ENCODE measurements at places on chromosomes 5 and 9. TPM values are rescaled to one million over a fixed set of nuclear protein-coding genes. Genes with fewer than 3 reads are reported as not detected.

Gene LHX2
- not detected for total RNA-seq

GRCh38 chr5:850511-851006, at the start of gene ZDHHC11:
Gene ZDHHC11 (minus strand): TSS chr5:850986. CDS start chr5:850602, 384 bp downstream.
- peak; percentile 73 for DNase-seq

DNA sequence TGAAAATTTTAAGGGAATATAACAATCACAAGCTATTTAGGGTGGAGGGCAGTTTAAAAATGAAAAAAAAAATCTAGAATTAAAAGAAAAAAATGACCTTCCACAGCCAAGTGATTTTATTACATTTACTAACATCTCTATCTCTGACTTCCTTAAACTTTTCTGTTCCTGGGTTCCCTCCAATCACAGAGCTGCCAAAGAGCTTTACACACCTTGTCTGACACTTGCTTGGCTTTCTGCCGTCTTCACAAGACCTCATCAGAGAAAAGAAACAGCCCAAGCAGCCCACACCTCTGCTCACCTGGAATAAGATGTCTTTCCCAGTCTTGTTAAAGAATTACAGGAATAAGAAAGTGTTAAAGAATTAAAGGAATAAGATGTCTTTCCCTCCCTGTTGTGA, 38.9 kb downstream of the PSMB7 start:
- no peak for DNase-seq

GRCh38 chr5:36880761-36881160, 4.2 kb downstream of the NIPBL start:
- no peak for DNase-seq

Gene ZCCHC9
- total RNA-seq: 8.9 TPM

Gene FBXO10
- total RNA-seq: 6.7 TPM

GRCh38 chr5:173020154-173020581, 36.0 kb upstream of the CREBRF start:
- no peak for DNase-seq

- no peak for DNase-seq
Observed at GRCh38 chr5:141945511-141946051, 12.4 kb downstream of the PCDH12 start.

DNA sequence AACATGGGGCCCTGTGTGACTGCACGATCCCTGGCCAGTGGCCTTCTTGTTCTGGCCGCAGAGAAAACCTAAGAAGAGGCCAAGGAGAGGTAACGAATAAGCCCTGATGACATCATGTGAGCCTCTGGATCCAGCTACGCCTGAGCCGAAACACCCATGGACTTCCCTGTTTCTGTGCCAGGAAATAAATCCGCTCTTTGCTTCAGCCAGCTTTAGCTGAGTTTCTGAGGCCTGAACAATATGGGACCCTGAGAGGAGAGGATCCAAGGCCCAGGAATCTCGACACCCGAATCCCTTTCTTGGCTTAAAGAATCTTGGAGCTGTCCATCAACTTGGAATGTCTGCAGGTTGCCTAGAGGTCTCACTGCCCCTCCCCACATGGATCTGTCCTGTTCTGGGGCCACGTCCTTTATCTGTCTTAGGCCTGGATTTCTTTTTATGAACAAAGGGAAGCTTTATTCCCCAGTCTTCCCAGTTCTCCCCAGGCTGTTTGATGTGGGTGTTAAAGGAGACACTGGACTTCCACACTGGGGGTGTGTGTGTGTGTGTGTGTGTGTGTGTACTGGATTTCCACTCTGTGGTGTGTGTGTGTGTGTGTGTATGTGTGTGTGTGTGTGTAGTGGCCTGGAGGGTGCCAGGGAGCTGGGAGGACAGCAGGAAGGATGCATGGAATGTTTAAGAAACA, 13.7 kb downstream of the IER5L start:
- no peak for DNase-seq

- no peak for DNase-seq
Observed at GRCh38 chr9:130137641-130138081, 34.5 kb upstream of the NCS1 start.

- DNase-seq: no peak
Observed at GRCh38 chr9:121634329-121635261, 16.8 kb upstream of the DAB2IP start.

DNA sequence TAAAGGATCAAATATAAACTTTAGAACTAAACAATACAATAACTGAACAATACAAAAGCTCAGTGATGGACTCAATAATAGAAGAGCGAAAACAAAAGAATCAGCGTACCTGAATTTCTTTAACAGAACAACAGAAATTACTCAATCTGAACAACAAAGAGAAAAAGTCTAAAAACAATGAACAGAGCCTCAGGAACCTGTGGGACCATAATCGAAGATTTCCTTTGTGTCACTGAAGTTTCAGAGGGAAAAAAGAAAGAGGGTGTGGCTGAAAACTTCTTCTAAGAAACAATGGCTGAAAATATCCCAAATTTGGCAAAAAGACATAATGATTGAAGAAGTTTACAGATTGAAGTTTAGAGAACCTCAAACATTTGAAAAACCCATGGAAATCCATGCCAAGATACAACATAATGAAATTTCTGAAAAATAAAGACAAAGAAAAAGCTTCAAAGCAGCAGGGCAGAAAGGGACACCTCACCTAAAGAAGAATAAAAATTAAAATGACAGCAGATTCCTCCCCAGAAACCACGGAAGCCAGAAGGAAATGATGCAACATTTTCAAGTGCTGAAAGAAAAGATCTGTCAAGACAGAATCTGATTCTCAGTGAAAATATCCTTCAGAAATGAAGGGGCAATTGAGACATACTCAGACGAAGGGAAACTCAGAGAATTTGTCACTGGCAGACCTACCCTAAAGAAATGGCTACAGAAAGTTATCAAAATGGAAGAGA, 288.8 kb downstream of the ARL15 start:
- DNase-seq: no peak

GRCh38 chr5:31471040-31471439, 60.9 kb downstream of the DROSHA start:
- no peak for DNase-seq

- DNase-seq: no peak
Observed at GRCh38 chr5:148774313-148774712, 52.1 kb upstream of the ADRB2 start.

Gene FST
- 2.0 TPM for total RNA-seq

DNA sequence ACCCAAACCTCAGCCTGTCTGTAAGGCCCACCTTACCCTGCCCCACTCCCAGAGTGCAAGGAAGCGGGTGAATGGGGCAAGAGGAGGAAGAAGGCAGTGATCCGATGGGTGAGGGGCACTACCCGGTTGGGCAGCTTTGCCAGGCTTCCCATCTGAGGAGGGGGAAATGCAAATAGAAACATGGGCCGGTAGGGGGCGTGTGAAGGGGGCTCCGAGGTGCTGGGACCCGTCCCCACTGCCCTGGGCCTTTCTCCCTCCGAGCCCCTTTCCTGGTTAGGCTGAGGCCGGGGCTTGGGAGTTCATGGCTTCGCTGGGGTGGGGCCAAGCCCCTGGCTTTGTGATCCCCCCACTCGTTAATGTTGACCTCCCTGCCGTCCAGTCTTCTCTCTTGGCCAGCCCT, 23.6 kb upstream of the MYORG start:
- no peak for DNase-seq

Gene SPATA31A3
- not detected for total RNA-seq

- no peak for DNase-seq
Observed at GRCh38 chr9:24036459-24036858, 210.4 kb upstream of the ELAVL2 start.

DNA sequence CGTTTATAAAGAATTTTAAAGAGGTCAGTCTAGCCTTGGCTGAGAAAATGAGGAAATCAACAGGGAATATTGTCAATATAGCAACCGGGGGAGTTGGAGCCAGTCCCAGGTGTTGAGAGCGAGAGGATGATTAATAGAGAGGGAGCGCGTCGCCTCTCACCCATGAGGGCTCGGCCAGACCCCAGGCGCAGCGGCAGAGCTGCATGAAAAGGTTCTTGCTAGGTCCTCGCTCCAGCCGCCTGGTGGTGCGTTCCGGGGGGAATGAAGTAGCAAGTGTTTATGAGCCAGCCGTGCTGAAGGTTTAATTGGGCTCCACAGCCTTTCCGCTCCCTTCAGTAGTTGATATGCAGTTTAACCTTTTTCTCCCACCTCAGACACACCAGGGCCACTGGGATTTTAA, 167.3 kb upstream of the IRX1 start:
- DNase-seq: no peak

DNA sequence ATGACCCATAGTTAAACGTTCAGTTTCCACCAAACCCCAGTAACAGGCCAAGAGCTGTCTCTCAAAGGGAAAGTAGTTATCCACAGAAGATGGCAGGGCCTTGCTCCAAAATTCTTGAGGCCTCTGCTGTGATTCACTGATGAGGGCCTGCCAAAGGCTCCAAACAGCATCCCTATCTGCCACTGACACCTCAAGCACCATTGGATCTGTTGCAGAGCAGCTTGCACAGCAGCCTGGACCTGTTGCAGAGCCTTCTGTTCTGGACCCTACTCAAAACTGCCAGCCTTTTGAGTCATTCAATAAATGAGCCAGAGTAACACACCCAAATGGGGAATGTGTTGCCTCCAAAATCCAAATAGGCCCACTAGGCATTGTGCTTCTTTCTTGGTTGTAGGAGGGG, 741.5 kb upstream of the RGMB start:
- DNase-seq: no peak

GRCh38 chr5:78750281-78750680, 101.7 kb upstream of the LHFPL2 start:
- DNase-seq: no peak

DNA sequence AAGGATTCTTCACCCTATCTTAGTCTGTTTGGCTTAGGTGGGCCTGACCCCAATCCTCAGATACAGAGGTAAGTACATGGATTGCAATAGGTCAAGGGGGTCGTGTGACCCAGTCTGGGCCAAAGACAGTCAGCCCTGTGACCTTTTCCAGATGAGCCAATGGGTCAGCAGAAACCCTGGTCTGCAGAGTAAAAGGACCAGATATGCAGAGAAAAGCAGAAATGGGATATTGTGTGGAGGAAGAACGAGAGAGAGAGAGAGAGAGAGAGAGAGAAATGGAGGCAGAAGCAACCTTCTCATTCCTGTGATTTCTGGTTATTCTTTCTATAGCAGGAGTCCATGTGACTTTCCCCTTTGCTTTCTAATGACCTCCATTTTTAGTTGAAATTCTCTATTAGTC, 40.4 kb upstream of the CRB2 start:
- no peak for DNase-seq

- DNase-seq: peak; percentile 88
Observed at GRCh38 chr9:128244837-128245231, 31.0 kb downstream of the GOLGA2 start.

DNA sequence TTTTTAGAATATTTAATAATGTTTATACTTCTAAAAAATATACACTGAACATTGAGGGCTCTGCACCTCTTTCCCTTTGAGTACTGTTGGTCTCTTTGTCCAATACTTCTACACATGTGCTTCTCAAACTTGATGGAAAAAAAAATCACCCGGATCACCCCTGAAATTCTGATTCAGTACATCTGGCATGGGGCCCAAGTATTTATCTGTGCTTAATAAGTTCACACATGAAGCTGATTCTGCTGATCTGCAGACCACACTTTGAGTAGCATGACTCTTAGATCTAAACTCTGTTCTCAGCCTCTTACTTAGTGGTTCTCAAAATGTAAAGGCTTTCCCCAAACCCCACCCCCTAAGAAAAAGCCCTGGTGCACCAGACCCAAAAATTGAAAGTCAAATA, 12.0 kb downstream of the RUSC2 start:
- DNase-seq: no peak

GRCh38 chr5:57635146-57635777, 152.7 kb upstream of the ACTBL2 start:
- no peak for DNase-seq

DNA sequence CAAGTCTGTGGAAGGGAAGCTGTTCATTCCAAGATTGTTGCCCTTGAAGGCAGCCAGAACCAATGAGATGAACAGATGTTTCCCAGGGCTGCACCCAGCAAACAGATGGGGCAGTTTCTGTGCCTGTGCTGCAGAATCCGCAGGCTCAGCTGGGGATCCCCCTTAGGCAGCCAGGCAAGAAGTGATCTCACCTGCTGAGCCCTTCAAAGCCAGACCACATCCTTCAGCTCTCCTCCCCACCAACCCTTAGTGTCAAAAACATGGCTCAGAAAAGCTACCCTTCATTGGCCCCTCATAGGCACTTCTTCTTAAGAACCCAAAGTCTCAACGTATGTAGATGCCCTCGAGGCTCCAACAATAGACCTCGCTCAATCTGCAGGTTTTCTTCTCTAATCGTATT, 626.7 kb downstream of the CCDC171 start:
- DNase-seq: no peak

Gene ELP1
- 21.4 TPM for total RNA-seq

DNA sequence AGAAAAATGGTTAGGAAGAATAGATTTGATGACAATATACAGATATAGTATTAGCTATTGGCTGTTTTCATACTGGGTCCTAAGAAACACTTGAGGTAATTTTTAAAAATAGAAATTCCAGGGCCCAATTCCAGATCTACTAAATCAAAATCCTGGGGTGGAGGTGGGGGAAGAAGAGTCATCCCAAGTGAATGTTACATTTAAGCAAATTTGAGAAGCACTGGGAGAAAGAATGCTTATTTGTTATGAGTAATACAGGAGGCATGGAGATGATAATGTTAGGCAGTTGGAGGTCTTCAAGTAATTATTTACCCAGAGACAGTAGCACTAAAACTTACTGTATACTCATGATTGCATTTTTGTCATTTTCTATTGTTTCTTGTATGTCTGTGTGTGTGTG, 93.0 kb upstream of the DAB2 start:
- no peak for DNase-seq

DNA sequence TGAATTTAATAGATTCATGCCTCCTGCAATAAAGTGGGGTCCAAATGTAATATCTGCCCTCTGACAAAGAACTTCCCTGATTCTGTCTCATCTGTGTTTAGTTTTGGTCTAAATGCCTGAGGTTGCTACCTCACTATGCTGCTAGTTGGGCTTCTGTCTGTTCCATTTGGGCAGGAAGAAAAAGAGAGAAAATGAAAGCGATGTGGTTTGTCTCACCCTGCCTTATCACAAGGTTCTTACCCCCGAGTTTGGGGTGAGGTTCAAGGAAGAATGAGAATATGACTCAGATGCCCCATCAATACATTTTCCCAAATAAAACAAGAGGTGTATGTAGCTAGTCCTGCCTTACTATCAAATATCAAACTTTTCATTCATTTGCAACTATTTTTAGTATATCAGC, 132.1 kb upstream of the MTAP start:
- no peak for DNase-seq

DNA sequence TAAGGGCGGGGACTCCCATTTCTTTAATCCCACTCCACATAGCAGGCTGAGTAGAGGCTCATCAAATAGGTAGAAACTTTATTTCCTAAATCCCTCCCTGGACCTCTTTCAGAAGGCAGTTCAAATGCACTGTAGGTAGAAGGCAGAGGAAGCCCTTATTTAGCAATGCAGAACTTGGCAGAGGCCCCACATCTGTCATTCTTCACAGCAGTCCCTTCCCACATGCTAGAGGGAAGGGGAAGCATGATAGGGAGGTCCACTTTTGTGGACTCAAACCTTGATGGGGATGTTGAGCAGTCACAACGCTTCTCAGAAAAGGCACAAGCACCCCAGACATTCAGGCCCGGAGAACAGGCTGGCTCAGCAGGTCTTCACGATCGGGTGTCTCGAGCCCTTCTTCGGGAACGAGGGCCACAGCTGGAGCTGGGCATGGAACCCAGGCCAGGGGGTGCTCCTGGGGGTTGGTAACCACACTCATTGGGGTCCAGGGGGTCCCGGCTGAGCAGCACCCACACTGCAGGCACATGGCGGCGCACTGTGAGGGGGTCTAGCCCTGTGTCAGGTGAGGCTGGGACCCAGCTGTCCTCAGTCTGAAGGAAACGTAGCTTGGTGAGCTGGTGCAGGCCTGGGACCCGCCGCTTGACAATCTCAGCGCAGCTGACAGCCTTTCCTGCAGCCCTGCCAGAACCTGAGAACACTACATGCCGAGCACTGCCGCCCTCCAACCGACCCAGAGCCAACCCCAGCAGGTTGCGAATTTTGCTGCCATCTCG, 1.3 kb downstream of the RPP25L start:
- DNase-seq: no peak
